Inflammatory macrophage treated with lipopolysaccharide for 4 hours (primary cell): ENCODE measurements at places on chromosomes 5 and 9.
A peak's percentile ranks its signal among the peaks of the same experiment; 100 is the strongest.

- DNase-seq: no peak
These were observed 47.5 kb downstream of the SLC22A5 start for GRCh38 chr5:132417010-132417439.

- DNase-seq: no peak
These were observed 22.8 kb downstream of the MRPL36 start for GRCh38 chr5:1776831-1777230.

DNA sequence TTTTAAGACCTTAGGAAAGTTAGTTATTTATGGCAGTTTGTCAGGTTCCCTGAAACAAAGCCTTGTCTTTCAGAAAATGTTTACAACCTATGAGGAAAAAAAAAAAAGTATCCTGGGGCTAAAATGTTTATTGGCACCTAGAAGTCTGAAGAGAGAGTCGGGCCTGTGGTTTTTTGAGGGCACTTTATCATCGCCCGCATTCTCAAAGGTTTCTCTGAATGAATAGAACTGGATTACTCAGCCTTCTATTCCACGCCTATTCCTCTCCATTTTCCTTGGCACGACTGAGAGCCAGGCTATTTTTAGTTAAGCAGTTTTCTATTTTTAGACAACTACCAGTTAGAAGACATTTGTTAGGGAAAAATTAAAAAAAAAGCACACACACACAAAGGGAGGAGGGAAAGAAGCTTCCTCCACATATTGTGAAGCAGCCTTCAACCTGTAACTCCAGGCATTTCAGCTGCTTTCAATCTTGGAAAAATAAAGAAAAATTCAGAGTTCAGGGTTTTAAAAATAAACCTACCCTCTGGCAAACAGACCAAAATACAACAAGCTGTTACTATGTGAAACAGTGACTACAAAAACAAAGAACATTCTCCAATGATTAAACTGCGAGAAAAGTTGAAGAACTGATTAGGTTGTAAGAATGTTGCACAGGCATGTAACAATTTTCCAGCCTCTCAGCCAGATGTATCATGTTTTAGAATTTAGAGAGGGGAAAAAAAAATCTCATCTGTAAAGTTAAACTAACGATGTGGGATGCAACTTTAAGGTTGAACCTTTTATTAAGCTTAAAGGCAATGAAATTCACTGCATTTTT lies 97.0 kb downstream of the MEF2C start:
- no peak for DNase-seq

GRCh38 chr9:114988962-114989599 lies 58.7 kb upstream of the TNFSF8 start:
- DNase-seq: peak; percentile 85

GRCh38 chr5:167853421-167853820 lies 438.0 kb upstream of the WWC1 start:
- DNase-seq: no peak

GRCh38 chr5:61894046-61894445 lies 412.0 kb upstream of the KIF2A start:
- DNase-seq: no peak

GRCh38 chr9:737400-738120 lies 103.9 kb upstream of the DMRT1 start:
- DNase-seq: no peak

DNA sequence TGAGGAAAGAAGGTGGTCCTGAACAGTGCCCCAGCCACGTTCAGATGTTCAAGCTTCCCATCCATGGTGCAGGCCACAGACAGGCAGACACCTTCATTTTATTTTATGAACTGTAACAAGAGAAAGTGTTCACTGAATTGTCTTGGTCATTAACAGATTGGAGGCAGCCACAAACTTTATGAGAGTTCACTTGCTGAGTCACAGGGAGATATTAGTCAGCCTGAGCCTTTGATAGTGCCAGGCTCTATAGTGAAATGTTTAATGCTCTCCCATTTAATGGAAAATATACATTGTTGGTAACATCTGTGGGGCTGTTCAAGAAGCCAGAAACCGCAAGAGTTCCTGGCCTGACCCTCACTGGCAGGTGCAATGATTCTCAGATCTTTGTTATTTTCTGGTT lies 237.0 kb downstream of the TENT4A start:
- DNase-seq: no peak
